Mesangial cell (primary cell): ENCODE measurements at places on chromosomes 11 and 22. TPM values are rescaled to one million over a fixed set of nuclear protein-coding genes. Genes with fewer than 3 reads are reported as not detected.

OR52R1 gene
- total RNA-seq = not detected in 2 replicates

SLC15A3 gene
- total RNA-seq = 0.65 and 1.9 TPM in 2 replicates

PLAAT5 gene
- total RNA-seq = 0.16 and 0.63 TPM in 2 replicates

DLG2 gene
- 0.16 and 0.51 TPM in 2 replicates for total RNA-seq

OR8D4 gene
- not detected in 2 replicates for total RNA-seq

MMP13 gene
- total RNA-seq = 0.33 and 4.1 TPM in 2 replicates

ARHGAP20 gene
- total RNA-seq = 0.65 and 1.5 TPM in 2 replicates

MPPED2 gene
- 0.25 TPM in 1 of 2 replicates, not detected in the other for total RNA-seq

ARHGAP42 gene
- total RNA-seq = 21.7 and 27.5 TPM in 2 replicates

SNX32 gene
- total RNA-seq = 0.89 TPM in 1 of 2 replicates, not detected in the other

TRPM5 gene
- not detected in 2 replicates for total RNA-seq

BAIAP2L2 gene
- 4.2 and 6.0 TPM in 2 replicates for total RNA-seq

OR52I1 gene
- total RNA-seq = not detected in 2 replicates

P2RX6 gene
- 0.16 and 0.38 TPM in 2 replicates for total RNA-seq

LARGE1 gene
- total RNA-seq = 9.8 and 20.4 TPM in 2 replicates

PTGDR2 gene
- 0.16 and 0.38 TPM in 2 replicates for total RNA-seq

APOL4 gene
- not detected in 2 replicates for total RNA-seq

CLTCL1 gene
- total RNA-seq = 17.1 and 23.2 TPM in 2 replicates

OOSP4A gene
- not detected in 2 replicates for total RNA-seq

IRAG1 gene
- total RNA-seq = 0.33 and 6.0 TPM in 2 replicates

LRRC10B gene
- not detected in 2 replicates for total RNA-seq

SPON1 gene
- 0.33 and 3.5 TPM in 2 replicates for total RNA-seq

LRRC56 gene
- total RNA-seq = 0.33 and 2.3 TPM in 2 replicates

TNNT3 gene
- total RNA-seq = not detected in 2 replicates

GAS2 gene
- total RNA-seq = 1.9 and 2.4 TPM in 2 replicates

ACTN3 gene
- total RNA-seq = under 0.01 and 0.13 TPM in 2 replicates

RAG1 gene
- 1.3 TPM in 2 replicates for total RNA-seq

F2 gene
- total RNA-seq = 0.13 TPM in 1 of 2 replicates, not detected in the other

SLC5A1 gene
- total RNA-seq = not detected in 2 replicates

CWF19L2 gene
- total RNA-seq = 2.8 and 3.0 TPM in 2 replicates

CYP2D6 gene
- total RNA-seq = 0.51 TPM in 1 of 2 replicates, not detected in the other

SESN3 gene
- total RNA-seq = 2.9 and 10.0 TPM in 2 replicates

MIOX gene
- total RNA-seq = 0.33 and 1.5 TPM in 2 replicates

KCNJ1 gene
- 0.13 TPM in 1 of 2 replicates, not detected in the other for total RNA-seq

CCDC15 gene
- 0.25 and 2.3 TPM in 2 replicates for total RNA-seq

BRSK2 gene
- 0.25 and 0.33 TPM in 2 replicates for total RNA-seq

TRIM49 gene
- total RNA-seq = not detected in 2 replicates

TMEM86A gene
- total RNA-seq = 0.49 and 4.1 TPM in 2 replicates
